ENCODE measurements at places on chromosomes 3 and 15.

DNA sequence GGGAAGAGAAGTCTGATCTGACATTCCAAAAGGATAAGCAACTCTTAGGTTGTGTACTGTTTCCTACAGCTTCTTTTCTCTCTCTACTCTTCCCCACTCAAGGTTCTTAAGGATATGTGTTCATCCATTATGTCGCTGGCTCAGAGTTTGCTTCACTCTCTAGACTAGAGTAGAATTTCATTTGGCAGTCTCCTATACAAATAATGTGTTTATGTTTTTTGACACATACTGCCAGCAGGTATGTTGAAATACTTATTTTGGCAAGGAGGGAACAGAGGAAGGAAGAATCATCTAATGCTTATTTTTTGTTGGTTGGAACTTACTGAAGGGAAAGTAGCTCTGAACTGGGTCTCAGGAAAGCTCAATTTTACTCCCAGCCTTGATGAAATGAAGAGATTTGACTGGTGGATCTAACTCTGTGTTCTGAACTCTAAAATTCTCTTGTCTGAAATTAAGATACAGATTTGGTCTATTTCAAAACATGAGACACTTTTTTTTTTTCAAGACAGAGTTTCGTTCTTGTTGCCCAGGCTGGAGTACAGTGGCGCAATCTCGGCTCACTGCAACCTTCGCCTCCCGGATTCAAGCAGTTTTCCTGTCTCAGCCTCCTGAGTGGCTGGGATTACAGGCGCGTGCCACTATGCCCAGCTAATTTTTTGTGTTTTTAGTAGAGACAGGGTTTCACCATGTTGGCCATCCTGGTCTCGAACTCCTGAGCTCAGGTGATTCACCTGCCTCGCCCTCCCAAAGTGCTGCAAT, 7.6 kb upstream of the EMC3 start:
- DNase-seq: no peak

GRCh38 chr3:184169896-184170875, 4.5 kb upstream of the AP2M1 start:
- no peak for DNase-seq

- no peak for DNase-seq
These were observed 59.6 kb upstream of the LMCD1 start for GRCh38 chr3:8441969-8442559.

DNA sequence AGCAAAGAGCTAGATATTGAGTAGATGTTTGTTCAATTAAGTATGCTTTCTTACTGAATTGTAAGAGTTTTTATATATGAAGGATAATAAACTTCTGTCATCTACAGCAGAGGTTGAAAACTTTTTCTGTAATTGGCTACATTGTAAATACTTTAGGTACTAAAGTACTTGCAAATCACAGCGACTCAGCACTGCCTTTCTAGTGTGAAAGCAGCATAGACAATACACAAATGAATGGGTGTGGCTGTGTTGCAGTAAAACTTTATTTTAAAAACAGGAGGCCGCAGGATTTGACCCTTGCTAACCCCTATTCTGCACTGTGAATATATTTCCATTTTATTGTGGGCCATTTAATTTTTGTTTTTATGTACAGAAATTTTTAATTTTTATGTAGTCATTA, 104.3 kb upstream of the TMC3 start:
- DNase-seq: no peak

- DNase-seq: no peak
These were observed 27.6 kb upstream of the RAB7A start for GRCh38 chr3:128698211-128699047.

GRCh38 chr3:185656321-185656840, 70.3 kb downstream of the SENP2 start:
- DNase-seq: no peak

DNA sequence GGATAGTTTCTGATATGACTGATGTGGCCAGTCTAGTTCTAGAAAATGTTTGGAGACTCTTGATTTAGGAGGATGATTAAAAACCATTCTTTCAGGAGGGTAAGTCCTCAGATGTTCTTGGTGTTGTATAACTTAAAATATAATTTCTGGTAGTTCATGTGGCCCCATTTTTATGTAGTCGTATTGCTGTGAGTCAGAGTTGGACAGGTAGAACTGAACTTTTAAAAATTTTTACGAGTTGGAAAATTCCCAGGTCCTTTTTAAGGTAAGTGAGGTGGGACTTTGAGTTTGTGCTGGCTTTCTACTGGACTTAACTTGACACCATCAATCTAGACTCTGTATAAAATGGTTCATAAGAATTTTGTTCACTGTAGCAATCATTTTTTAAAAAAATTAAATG, 92.3 kb downstream of the TCF12 start:
- DNase-seq: no peak

- no peak for DNase-seq
These were observed 52.2 kb upstream of the OSBPL11 start for GRCh38 chr3:125647318-125648014.

DNA sequence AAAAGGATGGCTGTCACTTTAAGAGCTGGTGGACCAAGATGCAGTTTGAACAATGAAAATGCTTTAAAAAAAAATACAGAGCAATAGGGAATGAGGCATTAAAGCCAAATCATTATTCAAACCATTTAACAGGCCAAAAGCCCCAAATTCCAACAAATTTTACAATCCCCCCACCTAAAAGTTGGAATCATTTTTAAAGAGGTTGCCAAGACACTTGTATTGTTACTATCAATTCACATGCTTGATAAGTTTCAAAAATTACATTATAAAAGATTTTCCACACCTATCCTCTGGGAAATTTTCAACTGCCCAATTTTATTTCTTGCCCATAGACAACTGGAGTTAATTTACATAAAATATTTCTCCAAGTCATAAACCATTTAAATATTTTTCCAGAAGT, 192.3 kb upstream of the ARHGEF26 start:
- no peak for DNase-seq

DNA sequence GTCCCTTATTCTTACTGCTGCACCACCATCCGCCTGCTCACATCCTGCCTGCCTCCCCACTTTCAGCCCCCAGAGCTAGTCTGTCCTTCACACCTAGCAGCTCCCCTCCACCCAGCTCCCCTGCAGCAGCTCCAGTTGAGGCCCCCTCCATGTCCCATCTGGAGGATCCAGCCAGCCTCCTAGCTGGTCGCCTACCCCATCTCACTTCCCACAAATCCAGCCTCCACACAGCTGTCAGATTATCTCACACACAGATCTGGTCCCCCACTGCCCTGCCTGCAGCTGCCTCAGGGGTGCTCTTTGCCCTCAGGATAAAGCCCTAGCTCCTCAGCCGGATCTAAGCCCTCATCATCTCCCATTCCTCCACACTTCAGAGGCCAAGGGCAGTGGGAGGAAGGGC, 8.8 kb upstream of the SEMA7A start:
- no peak for DNase-seq

- no peak for DNase-seq
These were observed 196.0 kb downstream of the SUCLG2 start for GRCh38 chr3:67458408-67458807.

GRCh38 chr3:52742418-52743041, 28.2 kb downstream of the NEK4 start:
- peak; percentile 26 for DNase-seq

- no peak for DNase-seq
These were observed 369.7 kb upstream of the PROK2 start for GRCh38 chr3:72154391-72155335.

- no peak for DNase-seq
These were observed 140.0 kb downstream of the SNRK start for GRCh38 chr3:43426388-43426787.

DNA sequence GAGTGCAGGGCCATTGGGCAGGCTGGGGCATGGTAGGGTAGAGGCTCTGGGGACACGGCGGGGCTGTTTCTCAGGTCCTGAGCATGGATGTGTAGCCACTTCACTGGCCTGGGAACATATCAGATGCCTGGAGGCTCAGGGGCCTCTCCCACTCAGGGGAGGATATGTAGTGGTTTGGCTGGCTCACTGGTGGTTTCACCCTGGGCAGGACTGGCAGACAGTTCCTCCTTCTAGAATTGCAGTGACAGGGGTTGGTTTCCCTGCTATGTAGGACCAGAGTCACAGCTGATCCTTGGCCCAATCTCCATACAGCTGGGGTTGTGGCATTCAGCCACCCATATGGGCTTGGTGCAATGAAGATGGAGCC, 4.8 kb upstream of the ARHGAP31 start:
- DNase-seq: no peak

DNA sequence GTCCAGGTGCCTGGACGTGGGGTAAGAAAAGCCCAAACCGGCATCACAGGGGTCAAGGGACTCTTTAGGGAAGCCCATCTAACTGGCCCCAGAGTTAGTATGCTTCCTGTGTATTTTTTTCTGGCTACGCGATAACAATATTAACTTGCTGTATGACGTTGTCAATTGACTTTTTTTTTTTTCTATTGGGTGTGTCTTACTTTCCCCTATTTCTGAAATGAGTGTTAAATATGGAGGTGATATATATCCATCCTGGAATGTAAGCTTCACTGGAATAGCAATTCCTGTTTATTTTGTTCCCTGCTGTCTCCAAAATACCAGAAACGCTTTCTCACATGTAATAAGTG, 598 bp upstream of the GMNC start:
- no peak for DNase-seq

DNA sequence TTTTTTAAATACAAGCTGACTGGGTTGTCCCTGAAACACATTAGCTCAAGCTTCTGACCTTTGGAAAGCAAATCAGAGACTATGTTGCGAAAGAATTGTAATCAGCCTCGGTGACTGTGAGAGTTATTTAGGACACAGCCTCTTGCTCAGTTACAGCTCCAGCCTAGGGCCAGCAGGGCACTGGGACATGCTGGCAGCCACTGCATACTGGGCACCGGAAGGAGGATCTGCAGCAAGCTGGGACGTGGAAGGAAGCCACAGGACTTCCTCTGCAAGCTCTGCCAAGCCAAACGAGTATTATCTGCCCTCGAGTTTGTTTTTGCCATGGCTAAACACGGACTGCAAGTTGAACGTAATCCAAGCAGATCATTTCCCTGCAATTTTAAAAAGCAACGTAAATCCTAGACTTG, 24.4 kb upstream of the COPG1 start:
- no peak for DNase-seq

- no peak for DNase-seq
These were observed at the start of gene CMTM7 for GRCh38 chr3:32391643-32392535. TSS of gene CMTM7 (plus strand) at chr3:32391853. CDS start at chr3:32391907, 54 bp downstream.

DNA sequence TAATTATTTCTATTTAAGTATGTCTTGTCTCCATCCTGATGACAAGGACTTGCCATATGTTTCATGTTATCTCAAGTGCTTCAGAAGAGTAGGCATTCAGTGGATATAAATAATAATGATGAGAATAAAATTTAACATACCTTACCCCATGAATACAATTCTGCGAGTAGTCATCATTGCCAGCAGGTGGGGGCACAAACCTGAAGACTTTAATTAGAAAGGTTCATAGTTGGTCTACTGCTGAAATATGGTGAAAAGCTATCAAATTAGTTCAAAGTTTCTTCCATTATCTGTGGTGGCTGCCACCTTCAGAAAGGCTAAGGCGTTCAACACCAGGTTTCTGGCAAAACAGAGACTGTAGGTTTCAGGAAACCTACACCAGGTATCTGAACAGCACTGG, 100.9 kb downstream of the P3H2 start:
- no peak for DNase-seq

DNA sequence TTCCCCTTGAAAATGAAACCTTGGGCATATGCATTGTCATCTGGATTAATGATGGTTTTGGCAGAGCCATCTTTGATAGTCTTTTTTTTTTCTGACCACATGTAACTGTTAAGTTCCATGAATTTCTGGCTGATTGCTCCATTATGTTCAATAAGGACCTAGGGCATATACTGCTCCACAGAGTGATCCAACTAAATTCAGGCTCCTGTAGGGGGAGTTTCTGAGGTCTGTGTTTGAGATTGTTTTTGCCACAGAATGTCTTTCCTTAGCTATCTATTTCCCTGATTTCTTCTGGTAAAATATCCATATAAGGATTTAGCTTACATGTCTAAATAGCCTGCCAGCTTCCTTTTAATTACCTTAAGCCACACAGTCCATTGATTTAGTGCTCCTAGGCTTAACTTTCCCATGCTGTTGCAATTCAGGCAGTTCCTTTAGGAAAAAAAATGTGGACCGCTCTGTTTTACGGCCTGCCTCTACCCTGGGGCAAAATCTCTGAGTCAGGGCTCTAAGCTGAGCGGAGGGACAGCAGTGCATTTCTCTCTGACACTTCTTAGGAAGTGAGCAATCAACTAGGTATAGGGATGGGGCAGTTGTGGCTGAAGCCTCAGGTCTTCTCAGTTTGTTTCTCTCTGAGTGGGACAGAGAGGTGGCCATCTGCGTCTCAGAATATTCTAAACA, 796.2 kb downstream of the NR2F2 start:
- no peak for DNase-seq

Data from GM18507 (cell line).